Stimulated activated CD8-positive, alpha-beta memory T cell treated with anti-CD3 and anti-CD28 coated beads, Interleukin-15, amount 100 ng/mL, for 1 hour (primary cell): ENCODE measurements at places on chromosomes 5 and 9.

DNA sequence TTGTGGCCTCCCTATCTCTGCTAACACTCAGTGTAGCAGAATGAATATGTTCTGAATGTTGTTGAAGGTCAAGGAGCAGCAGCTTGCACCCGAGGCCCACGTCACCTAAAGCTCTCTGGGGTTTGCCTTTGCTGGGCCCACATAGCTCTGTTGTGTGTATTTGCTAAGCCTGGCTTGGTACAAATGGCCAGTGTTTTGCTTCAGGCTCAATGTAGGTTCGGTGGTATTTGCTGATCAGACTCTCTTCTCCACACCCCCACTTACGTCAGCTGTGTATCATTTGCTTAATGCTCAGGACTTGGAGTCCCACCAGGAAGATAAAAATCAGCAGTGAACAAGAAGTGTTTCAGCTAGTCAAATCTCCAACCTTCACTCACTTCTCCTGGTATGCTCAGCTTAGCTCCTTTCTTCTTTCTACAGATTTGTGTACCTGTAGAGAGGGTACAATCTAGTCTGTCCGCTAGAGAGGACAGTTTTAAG is 4.8 kb upstream of the RFESD start:
- DNase-seq, result no peak

DNA sequence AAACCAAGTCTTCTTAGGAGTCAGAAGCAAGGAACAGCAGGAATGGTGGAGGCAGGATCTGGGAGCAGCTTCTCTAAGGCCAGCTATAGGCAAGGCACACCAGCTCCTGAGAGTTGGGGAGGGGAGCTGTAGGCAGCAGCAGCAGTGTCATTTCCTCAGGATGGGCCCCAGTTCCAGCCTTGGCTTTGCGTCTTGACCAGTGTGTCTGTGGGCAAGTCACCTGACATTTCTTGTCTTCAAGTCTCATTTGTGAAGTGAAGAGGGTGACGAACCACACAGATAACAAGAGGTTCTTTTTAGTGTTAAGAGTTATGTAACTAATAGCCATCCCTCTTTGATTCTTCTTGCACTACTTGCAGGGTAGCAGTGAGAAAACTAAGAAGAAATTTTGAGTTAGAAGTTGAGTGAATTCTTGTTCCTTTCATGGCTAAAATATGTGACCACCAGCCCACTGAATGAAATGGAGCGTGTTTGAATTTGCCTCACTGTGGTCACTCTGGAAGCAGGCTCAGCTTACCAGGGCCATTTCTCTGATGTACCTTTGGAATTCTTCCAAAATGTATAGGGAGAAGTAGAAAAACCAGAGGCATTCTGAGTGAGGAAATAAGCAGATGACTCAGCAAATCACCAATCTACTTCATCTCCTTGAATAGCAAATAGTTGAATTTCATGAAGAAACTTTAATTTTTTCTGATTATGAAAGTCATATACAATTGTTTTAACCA is 42.4 kb downstream of the RHOBTB3 start:
- no peak for DNase-seq

DNA sequence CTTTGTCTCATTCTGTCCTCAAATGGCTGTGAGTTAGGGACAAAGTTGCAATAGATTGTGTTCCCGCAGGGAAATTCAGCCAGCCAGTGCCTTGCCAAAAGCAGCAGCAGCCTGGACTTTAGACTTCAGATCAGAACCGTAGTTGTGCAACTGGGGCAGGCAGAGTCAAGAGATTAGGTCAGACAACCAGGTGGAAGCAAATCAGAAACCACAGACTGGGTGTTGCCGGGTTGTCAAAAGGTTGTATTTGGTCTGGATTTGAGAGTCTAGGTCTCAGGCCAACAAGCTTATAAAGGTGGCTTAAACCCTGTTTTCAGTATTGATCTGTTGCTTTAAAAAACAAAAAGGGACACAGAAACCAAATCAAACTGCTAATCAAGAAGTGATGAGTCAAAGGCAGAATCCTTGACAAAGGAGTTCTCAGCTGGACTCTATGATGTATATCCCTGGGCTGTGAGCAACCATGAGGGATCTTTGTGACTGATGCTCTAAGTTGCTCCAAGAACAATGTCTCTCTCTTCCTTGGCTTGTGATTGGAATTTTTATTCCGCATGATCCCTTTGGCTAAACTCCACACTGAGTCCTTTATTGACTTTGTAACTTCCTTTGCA is 20.9 kb downstream of the RFK start:
- no peak for DNase-seq

GRCh38 chr5:113378081-113378480 is 56.7 kb downstream of the TSSK1B start:
- DNase-seq, result no peak

DNA sequence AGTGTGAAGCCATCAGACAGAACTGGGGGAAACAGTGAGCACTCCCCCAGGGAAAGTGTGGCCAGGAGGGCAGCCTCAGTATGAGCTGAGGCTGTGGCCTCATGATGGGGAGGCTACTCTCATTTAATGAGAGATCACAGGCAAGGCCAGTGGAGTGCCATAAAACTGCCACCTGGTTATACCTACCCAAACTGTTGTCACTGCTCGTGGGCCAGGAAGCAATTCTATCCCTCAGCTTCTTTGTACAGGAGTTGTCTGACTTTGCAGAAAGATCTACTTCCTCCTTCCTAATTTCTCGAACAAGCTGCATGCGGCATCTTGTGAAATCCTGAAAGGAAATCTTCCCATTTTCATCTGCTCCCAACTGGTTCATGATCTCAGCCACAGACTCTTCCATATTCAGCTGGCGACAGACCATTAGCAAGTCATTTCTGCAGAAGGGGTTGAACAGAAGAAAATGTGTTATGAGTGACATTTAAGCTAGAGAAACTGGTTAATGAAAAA is 50.0 kb downstream of the TSSK1B start:
- DNase-seq, result no peak

DNA sequence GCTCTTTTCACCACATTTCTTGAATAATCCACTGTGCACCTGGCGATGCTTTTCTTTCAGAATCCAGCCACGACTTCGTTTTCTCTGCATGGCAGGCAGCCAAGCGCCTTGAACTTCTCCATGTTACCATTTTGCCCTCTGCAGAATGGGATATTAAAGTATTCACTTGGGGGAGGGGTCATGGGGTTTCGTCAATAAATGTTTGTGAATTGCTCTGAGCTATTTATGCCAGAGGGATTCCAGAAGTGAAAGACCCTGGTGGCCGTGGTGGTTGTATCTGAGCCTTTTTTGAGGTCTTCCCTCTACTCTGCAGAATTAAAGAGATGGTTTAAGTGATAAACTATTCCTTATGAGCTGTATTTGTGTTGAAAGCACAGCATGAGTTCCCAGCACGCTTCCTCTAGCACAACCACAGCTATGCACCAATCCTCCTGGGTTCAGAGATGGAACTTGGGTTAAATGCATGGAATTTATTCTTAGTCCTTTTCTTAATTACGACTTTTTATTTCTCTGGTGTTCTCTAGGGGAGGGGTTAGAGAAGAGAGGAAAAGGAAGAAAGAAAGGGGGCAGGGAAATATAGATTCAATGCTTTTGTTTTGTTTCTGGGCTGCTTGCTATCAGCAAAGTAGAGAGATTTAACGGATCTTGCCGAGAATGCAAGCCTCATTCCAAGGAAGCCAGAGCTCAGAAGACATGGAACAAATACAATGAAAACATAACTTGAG is 478.2 kb upstream of the TNC start:
- no peak for DNase-seq

DNA sequence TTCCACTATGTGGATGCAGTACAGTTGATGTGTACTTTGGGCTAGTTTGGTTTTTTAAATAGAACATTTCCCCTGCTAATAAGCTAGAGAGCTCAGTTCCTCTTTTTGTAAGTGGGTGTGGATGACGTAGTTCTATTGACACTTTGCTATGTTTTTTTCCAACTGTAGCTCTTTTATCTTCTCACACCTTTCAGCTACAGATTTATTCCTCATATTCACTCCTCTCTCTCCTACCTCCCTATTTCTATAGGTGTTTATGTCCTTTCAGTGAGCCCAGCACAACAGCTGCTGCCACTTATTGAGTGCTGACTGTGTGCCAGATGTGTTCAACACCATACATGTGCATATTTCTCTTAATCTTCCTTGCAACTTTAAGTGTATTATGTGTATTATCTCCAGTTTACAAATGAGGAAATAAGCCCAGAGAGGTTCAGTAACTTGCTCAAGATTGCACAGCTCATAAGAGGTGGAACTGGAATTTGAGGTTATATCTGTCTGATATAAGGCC is 215.7 kb downstream of the SEMA6A start:
- no peak for DNase-seq

DNA sequence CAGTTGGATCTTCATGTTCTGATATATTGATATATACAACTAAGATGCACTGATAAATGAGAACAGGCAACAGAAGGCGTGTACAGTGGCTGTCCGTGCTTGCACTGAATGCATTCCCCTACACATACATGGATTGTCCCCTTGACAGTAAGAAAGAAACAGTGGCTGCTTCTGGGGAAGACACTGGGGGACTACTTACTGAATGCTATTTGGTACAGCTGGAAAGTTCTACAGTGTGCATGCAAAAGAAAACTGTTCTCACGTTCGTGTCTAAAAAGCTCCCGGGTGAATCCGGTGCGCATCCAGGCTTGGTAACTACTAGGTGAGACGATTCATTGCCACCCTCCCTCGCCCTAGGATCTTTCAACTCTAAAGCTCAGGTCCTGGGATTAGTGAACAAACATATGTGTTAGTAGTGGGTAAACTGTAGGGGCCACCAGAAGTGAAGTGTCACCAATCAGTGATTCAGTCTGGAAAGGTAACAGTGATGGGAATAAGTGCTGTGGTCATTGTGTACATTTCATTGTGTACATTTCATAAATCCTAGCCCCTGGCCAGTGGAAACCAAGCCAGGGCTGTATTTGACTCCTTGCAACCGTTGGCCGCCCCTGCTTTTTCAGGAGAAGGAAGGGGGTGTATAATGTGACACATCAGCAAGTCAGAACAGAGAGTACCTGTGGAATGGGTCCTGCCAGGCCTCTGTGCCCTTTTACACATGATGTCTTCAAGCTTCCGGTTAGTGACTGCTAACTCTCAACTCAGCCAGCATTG is 46.3 kb upstream of the BOD1 start:
- no peak for DNase-seq

GRCh38 chr5:32255540-32255900 is 57.2 kb downstream of the MTMR12 start:
- no peak for DNase-seq

- no peak for DNase-seq
Measured at GRCh38 chr9:120571443-120572257, 8.3 kb downstream of the CDK5RAP2 start.

- no peak for DNase-seq
Measured at GRCh38 chr5:58107704-58108103, 352.2 kb downstream of the PLK2 start.
